ENCODE measurements at places on chromosomes 6 and 20. TPM values are rescaled to one million over a fixed set of nuclear protein-coding genes. Genes with fewer than 3 reads are reported as not detected.

EIF6 gene
- total RNA-seq, result 508 TPM

TCP1 gene
- total RNA-seq, result 401 TPM

IL17A gene
- not detected for total RNA-seq

TGM2 gene
- total RNA-seq, result 253 TPM

TMEM217 gene
- total RNA-seq, result 1.4 TPM

NRSN1 gene
- total RNA-seq, result not detected

ALDH8A1 gene
- total RNA-seq, result not detected

DNA sequence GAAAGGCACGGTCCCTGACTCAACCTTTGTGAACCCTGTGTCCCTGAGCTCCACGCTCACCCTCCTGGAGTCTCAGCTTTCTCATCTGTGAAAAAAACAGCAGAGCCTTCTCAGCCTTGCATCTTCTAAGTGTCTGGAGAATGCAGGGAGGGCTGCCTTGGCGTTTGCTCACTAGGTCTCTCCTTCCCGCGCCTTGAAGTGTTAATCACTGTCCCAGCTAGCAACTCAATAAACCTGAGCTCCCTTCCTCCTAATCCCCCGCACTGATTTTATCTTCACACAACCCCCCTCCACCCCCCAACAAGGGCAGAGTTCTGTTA lies 34.9 kb upstream of the FOXC1 start:
- no peak for DNase-seq

GRCh38 chr20:17495826-17496225 lies 35.4 kb downstream of the BFSP1 start:
- DNase-seq, result no peak

DNA sequence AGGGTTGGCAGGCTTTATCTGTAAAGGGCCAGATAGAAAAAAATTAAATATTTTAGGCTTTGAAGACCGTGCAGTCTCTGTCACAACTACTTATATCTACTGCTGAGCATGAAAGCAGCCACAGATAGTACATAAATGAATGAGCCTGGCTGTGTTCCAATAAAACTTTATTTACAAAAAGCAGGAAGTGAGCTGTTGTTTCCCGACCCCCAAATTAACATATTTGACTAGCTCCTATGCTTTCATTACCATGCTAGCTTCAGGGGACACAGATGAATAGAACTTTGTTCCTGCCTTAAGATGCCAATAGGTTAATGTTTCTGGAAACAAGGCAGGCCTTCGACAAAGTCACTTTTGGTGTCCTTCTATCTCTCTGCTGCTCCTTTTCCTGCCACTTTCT lies 1058.0 kb upstream of the FLRT3 start:
- DNase-seq, result no peak

GRCh38 chr6:82702574-82702973 lies 339.0 kb downstream of the TPBG start:
- DNase-seq, result no peak

GRCh38 chr6:170404697-170405096 lies 98.1 kb downstream of the FAM120B start:
- DNase-seq, result no peak

DNA sequence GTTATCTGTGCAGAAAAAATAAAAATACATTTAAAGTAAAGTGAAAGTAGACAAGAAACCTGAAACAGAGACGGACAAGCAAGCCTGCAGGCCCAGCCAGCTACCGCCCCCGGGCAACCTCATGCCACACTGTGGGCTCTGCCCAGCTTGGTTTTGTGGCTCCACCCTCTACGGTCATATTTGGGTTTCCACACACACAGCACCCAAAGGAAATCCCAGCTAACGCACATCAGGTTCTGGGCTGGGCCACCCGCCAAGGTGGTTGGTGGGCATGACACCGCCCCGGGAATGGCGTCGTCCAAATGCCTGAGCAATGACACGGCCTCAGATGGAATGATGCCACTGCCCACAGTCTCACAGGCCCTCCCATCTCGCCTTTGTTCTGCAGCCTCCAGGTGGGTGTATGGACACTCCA lies 22.9 kb downstream of the FAM110A start:
- peak; percentile 91 for DNase-seq

- DNase-seq, result no peak
Observed at GRCh38 chr6:14695579-14695978, 550.3 kb upstream of the JARID2 start.

GRCh38 chr6:86477500-86478148 lies 459.7 kb upstream of the HTR1E start:
- DNase-seq, result no peak

- no peak for DNase-seq
Observed at GRCh38 chr6:144447472-144447871, 162.3 kb downstream of the UTRN start.

DNA sequence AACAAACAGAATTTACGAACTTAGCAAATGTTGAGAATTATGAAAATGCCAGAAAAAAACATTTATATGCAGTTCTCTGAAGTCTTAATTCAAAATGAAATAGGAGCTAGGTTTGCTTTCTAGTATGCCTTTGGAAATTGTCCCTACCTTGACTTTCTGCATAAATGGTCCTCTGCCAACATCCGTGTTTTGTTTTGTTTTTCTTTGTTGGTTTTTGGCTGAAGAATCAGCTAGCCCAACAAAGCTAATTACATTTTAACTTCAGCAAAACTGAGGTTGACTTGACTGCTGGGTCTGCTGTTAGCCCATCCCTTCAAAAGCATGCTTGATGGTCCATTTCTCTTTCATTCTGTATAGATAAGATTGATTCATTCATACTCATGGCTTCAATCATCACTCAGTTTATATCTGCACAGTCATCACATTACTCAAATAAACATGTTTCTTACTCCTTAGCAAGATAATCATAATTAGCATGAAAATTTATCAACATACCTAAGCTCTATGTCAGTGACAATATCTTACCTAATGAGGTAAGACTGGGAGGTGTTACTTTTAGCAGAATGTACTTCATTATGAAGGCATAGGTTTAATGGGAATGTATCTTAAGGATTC lies 76.4 kb downstream of the ADGRB3 start:
- DNase-seq, result no peak

GRCh38 chr20:23596579-23597250 lies 9.0 kb downstream of the CST9 start:
- DNase-seq, result no peak

- DNase-seq, result no peak
Observed at GRCh38 chr6:137696765-137697164, 170.3 kb upstream of the TNFAIP3 start.

GRCh38 chr20:8812817-8813216 lies 256.1 kb upstream of the PLCB4 start:
- DNase-seq, result no peak

GRCh38 chr6:169813969-169814368 lies 62.5 kb downstream of the ERMARD start:
- no peak for DNase-seq

DNA sequence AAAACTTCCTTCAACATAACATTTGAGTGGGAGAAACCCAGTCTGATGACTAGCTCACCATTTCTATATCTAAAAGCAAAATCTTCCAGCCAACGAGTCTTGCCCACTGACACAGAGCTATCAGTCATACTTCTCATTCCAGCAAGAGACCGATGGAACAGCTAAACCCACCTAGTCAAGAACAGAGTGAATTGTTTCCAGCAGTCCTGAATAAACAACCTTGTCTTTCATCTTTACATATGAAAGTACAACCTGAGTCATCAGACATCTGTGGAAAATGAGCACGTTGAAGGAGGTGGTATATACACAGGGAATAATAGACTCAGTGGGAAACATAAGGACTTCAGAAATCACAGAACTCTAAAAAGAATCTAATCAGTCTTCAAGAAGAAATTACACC lies 23.8 kb downstream of the NRSN1 start:
- DNase-seq, result no peak

- DNase-seq, result no peak
Observed at GRCh38 chr6:112343390-112343789, 3.7 kb upstream of the RFPL4B start.

DNA sequence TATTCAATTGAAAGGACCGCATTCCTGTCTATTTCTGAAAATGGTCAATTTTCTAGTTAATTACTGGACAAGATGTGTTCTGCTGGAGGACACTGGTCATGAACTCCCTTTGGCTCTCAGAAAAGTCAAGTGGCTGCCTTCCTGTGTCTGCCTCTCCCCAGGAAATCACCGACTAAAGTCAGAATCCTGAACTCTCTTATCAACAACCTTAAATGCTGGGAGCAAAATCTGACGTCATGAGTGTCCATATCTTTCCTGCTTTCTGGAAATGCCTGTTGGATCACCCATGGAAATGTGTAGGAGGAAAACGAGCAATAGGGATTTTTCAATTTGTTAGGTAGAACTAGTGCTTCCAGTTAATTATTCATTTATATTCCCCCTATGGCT lies 53.5 kb upstream of the PLCB1 start:
- DNase-seq, result no peak

GRCh38 chr20:59210186-59210585 lies 46.6 kb downstream of the ZNF831 start:
- no peak for DNase-seq

GRCh38 chr6:157034436-157035230 lies 257.5 kb downstream of the ARID1B start:
- peak; percentile 56 for DNase-seq

GRCh38 chr6:73801652-73802268 lies 105.8 kb downstream of the CD109 start:
- DNase-seq, result no peak

DNA sequence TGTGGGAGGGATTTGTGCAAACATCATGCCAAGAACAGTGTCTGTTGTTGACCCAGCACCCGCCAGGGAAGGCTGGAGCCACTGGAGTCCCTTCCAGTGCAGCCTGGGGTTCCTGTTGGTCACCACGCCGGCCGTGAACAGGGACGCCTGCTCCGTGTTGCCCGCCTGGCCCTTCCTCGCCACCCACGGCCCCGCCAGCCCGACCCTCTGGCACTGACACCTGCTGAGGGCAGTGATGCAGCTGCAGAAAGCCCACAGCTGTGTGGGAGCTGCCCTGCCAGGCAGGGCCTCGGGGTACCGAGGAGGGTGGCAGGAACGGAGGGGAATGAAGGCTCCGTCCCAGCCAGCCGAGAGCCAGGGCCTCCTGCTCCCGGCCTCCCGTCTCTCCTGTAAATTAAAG lies 75.5 kb upstream of the SLCO4A1 start:
- no peak for DNase-seq

- no peak for DNase-seq
Observed at GRCh38 chr6:2033544-2033943, 211.9 kb downstream of the GMDS start.
